ENCODE measurements at places on chromosomes 2 and 18.

DNA sequence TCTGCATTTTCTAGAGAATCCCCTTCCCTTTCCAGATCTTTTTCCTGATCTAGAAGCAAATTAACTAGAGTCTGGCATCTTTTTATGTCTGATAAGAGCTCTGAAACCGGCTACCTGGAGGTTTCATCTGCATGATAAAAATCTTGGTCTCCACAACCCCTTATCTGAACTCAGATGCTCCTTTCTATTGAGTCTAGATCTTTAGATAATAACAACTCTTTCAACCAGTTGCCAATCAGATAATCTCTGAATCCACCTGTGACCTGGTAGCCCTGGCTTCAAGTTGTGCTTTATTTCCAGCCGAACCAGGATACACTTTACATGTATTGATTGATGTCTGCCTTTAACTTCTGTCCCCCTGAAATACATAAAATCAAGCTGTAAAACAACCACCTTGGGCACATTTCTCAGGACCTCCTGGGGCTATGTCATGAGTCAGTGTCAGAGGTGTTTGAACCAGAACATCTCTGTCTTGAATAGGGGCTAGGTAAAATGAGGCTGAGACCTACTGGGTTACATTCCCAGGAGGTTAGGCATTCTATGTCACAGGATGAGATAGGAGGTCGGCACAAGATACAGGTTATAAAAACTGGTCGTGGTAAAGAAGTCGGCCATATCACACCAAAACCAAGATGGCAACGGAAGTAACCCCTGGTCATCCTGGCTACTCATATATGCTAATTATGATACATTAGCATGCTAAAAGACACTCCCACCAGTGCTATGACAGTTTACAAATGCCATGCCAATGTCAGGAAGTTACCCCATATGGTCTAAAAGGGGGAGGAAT, 20.8 kb downstream of the RALBP1 start:
- DNase-seq, result no peak

GRCh38 chr2:176566496-176566895, 297.3 kb downstream of the MTX2 start:
- DNase-seq, result no peak

DNA sequence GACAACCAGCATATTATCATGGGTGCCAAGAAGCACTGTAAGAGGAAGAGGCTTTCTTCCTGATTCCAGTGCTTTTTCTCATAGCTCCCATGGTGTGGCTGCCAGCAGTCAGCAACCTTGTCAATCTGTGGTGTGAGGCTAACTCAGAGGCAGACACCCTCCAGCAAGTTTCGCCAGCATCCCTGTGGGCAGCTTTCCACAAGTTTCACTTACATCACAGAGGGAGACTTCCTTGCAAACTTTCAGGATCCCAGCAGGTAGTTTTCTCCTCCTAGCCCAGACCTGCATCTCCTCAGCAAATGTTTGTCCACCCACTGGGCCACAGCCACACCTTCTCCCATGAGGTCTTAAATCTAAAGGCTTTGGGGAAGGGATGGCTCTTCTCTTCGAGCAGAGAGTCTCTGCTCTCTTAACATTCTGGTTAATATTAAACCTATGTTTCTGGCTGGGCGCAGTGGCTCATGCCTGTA, 9.1 kb downstream of the DNAH7 start:
- no peak for DNase-seq

- peak; percentile 19 for DNase-seq
Measured at GRCh38 chr2:120105360-120105759, 92.5 kb downstream of the EPB41L5 start.

DNA sequence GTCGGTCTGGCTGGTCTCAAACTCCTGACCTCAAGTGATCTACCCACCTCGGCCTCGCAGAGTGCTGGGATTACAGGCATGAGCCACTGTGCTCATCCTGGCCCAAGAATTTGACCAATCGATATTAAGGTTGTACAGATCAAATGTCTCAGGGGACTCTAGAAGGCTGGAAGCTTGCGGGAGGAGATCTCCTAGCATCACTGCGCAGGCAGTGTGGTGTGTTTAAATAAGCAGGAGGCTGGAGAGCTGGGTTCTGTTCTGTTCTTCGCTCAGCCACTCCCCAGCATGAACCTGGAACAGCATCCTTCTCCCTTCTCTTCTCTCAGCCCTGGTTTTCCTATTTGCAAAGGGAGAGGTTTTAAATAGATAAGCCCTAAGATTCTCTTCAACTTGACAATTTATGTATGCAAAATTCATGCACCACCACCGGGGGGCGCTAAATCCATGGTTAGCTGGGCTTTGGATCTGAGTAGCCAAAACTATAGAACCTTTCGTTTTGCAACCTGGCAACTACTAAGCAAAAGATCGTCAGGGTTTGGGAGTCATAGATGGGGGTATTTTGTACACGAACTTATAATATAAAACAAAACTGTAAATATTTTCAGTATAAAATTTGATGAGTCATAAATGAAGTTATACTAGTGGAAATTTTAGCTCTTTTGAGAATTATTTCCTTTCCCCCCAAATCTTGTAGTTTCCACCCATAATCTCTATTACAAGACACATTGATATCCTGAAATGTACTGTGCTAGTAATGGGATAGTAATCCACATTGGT, 60.6 kb downstream of the SLC16A14 start:
- DNase-seq, result peak; percentile 40

DNA sequence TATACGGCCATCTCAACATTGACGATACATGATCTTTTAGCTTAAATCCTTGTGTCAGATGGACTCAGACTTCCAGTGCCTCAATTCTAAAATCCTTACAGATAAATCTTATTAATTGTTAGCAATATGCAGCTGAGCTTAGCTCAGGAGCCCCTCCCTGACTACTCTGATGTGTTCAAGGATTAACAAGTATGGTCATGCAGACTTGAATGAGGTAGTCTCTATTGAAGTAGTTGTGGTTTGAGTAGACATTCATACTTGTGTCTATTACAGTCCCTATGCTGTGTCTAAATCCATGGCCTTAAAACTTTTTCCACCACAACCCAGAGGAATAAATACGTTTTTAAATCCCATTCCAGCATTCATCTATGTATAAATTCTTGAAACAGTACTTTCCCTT, 119.5 kb downstream of the NUP35 start:
- no peak for DNase-seq

Measured in GM12864 (cell line).